Foreskin melanocyte (primary cell): ENCODE measurements at places on chromosomes 5 and 9.

- no peak for DNase-seq
Observed at GRCh38 chr5:137199201-137199600, 299.9 kb downstream of the SPOCK1 start.

DNA sequence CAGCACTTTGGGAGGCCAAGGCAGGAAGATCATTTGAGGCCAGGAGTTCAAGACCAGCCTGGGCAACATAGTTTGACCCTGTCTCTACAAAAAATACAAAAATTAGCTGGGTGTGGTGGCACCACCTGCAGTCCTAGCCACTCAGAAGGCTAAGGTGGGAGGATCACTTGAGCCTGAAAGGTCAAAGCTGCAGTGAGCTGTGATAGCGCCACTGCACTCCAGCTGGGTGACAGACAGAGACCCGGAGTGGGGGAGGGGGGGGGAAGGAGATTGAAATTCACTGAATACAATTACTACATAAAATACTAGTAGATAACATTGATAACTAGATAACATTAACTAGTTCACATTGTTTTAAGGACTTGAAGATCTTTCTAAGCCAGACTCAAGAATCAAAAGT, 345.6 kb downstream of the BNC2 start:
- DNase-seq, result no peak

DNA sequence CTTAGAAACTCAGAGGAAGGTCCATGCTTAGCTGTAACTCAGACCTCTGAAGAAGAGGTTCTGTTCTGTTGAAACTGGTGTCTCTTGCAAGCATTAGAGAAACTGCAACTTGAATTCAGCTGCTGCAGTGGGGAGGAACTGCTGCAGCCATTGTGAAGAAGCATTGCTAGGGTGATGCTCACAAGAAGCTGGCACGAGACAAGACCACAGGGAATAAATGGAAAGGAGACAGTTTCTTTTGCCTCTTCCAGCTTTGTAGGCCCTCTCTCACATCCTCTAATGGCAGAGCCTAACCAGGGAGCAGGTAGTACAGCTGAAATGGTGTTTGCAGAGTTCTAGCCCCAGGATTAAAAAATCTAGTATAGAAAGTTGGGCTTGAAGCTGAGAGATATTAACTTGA, 148.0 kb upstream of the DMAC1 start:
- DNase-seq, result no peak

DNA sequence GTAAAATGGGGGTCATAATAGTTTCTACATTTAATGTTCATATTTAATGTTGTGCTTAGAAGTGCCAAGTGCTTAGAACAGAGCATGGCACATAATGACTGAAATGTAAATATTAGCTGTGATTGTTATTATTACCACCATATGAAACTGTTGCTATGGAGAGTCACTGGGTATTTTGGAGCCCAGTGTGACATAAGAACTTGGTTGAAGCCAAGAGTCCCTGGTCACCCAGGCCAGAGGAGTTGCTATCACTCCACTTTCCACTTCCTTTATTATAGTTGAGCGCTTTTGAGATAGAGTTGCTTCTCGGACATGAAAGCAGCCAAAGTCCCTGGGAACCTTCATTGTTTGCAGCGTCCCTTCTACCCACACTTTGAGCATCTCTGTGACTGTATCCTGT, 77.1 kb downstream of the MAP1B start:
- DNase-seq, result no peak

- DNase-seq, result no peak
Observed at GRCh38 chr5:4563400-4563799, 576.7 kb upstream of the ADAMTS16 start.

DNA sequence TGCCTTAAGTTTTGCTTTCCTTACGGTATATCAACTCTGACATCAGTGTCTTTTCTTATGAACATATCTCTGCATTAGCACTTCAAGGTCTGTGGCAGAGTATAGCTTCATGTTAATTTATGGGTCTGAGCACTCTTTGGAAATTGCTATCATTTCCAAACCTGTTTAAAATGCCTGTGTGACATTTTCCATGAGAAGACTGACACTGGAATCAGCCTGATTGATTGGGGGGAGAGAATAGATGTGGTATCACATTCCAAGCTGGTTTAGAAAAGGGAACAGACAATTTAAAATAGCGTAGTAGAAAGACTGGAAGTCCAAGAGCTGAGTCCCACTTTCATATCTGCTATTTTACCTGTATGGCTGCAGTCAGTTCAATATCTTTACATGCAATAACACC, 272.1 kb upstream of the CDH10 start:
- no peak for DNase-seq

DNA sequence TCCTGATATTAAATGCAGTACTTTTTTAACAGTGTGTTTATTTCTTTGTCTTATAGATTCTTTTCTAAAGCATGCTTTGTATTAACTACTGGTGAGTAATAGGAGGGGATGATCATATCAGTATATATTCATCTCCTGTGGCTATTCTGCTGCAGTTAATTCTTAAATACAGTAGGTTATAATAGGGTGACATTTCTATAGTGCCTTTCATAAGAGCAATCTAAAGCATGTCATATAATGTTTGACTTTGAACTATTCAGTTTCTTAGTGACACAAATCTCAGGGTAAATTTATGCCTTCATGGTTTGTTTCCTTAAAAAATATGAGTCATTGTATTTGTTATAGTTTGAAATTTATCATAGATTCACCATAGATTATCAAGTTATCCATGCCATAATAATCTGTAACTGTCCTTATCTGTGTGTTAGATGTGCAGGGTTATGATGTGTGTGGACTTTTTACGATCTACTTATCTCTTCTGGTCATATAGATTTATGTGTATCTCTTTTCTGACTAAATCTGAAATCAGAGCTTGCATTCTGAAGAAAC, 1019.5 kb downstream of the NR2F1-AS1 start:
- peak; percentile 76 for DNase-seq

DNA sequence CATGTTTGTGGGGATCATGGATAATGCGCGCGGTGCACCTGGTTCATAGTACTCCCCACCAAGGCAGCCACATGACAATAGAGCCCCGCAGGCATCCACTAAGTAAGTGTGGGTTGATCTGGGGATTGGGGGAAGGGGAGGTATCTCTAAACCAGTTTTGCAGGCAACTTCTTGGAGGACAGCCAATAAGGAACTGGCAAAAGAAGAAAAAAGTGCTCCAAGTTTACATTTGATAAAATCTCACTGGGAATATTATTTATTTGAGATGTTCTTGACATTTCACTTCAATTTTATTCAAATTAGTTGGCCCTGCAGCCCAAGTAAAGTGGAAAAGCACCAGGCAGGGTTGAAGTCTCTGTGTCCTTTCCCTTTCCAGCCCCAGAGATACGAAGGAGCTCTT, 8.5 kb downstream of the FBP1 start:
- DNase-seq, result no peak

- no peak for DNase-seq
Observed at GRCh38 chr9:134571946-134572917, 69.4 kb upstream of the COL5A1 start.

GRCh38 chr5:91302305-91302704, 80.8 kb downstream of the ARRDC3 start:
- no peak for DNase-seq

DNA sequence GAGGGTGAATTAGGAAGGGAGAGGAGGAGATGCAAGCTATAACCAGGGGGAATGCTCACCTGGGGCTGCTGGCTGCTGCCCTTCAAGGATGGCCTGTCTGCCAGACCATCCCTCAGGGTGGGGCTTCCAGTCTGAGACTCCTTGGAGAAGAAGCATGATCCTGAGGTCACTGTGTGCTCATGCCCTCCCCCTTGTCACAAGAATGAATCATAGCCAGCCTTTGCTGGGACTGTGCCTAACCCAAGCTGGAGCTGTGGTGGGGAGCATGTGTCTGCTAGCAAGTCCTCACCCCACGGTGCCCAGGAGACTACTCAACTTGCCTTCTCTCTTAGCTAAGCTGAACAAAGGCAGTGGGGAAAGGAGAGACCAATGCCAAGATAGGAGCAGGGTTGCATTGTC, 463.6 kb downstream of the SPOCK1 start:
- no peak for DNase-seq

- DNase-seq, result no peak
Observed at GRCh38 chr9:38737246-38737645, 17.3 kb upstream of the FAM240B start.

GRCh38 chr5:137563646-137564397, 64.7 kb upstream of the SPOCK1 start:
- DNase-seq, result no peak

DNA sequence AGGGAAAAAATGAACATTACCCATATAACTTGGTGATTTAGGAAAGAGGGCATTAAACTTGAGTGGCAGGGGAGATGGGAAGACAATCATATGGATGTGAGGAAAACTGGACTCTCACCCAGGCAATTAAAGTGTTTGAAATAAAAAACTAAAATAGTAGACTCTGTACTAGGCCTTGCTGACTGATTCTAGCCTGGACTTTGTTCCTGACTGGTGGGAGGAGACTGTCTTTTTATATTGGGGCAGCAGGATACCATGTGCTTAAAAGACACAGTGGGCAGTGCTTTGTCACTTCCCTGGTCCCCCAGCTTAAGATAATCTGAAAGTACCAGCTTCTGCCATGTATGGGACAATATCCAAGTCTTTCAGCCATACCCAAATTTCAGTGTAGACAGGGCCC, 107.0 kb downstream of the ACTL7B start:
- DNase-seq, result no peak
